ENCODE measurements at places on chromosomes 16 and 17.

- DNase-seq, result no peak
These were observed 73.6 kb downstream of the GPRC5B start for GRCh38 chr16:19810817-19811731.

DNA sequence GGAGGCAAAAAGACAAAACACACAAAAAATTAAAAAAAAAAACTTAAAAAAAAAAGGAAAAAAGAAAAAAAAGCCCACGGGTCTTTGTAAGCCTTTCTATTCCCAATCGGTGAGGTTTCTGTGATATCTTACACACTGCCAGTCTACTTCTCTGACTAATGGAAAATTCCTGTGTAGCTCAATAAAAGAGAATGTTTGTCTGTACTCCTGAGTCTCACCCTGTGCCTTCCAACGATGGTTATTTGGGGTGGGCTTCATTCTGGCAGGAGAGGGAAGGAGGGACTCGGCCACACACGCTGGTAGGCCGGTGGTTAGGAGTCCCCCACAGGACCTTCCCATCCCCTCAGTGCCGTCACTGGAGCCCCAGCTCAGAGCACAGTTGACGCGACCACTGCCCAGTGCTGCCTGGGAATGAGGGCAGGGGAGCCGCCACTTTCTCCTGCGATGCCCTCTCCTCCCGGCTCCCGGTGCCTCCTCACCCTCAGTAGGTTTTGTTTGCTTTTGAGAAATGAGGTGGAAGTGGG lies 68.0 kb downstream of the AMFR start:
- no peak for DNase-seq

DNA sequence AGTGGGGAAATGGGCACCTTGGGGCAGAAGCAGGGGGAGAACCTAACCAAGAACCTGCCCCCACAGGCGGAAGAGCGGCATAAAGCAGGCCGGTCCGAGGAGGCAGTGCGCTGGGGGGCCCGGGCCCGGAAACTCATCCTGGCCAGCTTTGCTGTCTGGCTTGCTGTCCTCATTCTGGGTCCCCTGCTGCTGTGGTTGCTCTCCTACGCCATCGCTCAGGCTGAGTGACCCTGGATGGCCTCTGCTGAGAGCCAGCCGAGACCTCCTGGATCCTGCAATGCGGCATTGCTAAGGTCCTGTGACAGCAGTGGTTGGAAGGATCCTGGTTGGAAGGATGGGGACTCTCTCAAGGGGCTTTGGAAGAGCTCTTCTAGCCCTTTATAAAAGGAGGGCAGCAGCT lies 4.5 kb upstream of the PHKG2 start:
- DNase-seq, result no peak

DNA sequence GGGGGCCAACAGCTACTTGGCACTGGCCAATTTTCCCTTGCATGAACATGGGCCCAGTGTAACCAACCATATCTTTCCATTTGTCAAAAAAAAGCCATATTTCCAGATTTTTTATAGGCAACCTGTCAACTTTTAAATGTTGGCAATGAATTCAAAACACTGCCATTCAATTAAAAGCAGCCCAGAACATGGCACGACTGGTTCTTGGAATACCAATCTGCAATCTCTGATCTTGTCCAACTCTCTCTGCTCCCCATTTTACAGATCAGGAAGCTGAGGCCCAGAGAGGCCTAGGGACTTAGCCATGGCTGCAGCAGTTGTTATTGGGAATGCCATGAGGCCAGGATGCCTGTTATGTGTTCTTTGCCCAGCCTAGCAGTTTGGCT lies 8.9 kb upstream of the MEOX1 start:
- DNase-seq, result no peak

DNA sequence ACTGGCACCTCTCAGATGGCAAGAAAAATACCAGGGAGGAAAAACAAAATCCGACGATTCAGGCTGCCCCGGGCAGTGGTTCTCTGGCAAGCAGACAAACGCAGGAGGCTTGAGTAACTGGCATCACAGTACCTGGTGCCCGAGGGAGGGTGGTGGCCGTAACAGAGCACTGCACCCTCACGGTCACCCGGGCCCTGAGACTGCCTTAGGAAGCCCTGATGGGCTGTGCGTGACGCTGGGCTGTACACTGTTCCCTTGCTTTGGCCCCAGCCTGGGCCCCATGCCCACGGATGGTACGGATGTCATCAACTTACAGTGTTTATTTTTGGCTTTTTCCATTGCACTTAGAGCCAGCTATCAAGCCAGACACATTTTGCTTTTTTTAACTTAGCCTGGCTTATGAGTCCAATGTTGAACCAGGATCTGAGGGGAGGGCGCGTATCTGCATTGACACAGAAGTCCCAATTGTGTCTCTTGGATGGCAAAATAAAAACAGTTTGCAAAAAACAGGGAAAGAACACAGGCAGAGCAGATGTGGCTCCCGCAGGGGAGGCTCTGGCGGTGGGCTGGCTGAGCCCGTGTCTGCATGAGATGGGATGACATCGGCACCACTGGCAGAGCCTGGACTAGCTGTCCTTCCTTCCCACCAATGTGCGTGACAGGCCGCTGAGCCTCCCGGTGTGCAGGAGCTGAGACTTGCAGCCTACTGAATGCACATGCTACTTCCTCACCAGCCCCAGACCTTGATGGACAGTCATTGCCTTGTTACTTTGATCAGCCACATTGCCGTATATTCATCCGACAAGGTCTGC lies 287.7 kb downstream of the FOXL1 start:
- no peak for DNase-seq

- no peak for DNase-seq
These were observed 14.5 kb upstream of the TNFRSF13B start for GRCh38 chr17:16986391-16986790.

- DNase-seq, result no peak
These were observed 139.3 kb downstream of the IRF8 start for GRCh38 chr16:86037999-86038925.

DNA sequence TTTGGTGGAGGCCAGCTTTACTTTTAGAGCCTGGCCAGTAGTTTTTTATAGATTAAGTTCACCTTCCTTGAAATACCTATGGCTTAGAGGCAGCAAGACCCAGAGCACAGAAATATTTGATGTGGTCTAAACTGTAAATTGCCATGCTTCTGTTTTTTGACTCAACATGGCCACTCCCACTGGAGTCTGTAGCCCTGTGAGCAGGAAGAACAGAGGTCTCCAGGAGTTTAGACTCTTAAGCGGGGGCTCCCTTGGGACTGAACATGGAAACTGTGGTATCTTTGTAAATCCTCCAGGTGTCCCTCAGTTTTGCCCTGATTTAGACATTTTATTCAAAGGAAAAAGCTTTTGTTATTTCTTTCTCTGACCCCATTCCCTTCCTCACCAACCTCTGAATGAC lies 145.6 kb downstream of the FTO start:
- no peak for DNase-seq

GRCh38 chr17:72382971-72383722 lies 262.3 kb downstream of the SOX9 start:
- DNase-seq, result no peak

DNA sequence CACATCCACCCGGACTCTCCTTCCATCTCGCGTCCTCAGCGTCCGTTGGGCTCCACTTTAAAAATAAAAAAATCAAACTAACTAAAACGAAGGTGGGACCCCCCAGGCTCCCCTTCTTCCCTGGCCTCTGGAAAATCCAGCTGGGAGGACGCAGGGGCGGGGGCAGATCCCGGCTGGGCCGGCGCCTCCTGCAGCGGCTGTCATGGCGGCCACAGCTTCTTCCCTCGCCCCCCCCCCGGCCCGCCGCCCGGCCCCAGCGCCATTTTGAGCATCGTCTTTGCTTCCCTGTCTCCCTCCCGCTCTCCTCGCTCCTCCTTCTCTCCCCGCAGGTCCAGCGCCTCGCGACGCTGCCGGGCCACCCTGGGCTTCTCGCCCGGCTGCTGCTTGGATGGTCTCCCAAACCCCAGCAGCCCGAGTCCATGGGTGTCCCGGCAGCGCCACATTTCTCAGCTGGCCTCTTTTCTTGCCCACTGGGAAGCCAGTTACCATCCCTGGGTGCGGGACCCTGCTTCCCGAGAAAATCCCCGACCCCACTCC lies 3.3 kb downstream of the HOXB2 start:
- no peak for DNase-seq

DNA sequence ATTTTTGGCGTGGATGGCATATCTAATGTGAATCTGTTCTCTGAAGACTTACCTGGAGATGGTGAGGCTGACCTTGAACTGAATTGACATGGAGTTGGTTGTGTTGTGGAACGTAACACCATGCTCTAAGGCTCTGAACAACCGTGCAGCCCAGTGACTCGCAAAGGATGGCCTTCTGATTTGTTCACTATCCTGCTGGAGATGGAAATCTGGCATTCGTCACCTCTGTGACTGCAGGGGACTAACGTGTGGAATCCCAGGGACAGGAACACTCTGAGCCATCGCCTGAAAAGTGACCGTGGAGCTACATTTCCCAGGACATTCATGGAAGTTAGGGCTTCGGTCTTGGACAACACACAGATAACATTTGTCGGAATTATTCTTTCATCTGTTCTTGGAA lies 61.1 kb downstream of the BANP start:
- DNase-seq, result no peak

GRCh38 chr17:15263206-15263579 lies 1.9 kb downstream of the PMP22 start:
- DNase-seq, result peak; percentile 96

- DNase-seq, result no peak
These were observed 43.5 kb downstream of the GRB7 start for GRCh38 chr17:39781031-39781860.

GRCh38 chr17:29563816-29564215 lies 3.0 kb downstream of the ABHD15 start:
- DNase-seq, result no peak

GRCh38 chr16:87278191-87279093 lies 38.8 kb downstream of the C16orf95 start:
- DNase-seq, result no peak

- no peak for DNase-seq
These were observed 230.6 kb downstream of the C16orf95 start for GRCh38 chr16:87086575-87086974.
